ENCODE measurements at places on chromosomes 16 and 17. TPM values are rescaled to one million over a fixed set of nuclear protein-coding genes. Genes with fewer than 3 reads are reported as not detected.

The ZFP3 gene
- total RNA-seq: 1.7 TPM

The PRSS27 gene
- total RNA-seq: 0.60 TPM

DNA sequence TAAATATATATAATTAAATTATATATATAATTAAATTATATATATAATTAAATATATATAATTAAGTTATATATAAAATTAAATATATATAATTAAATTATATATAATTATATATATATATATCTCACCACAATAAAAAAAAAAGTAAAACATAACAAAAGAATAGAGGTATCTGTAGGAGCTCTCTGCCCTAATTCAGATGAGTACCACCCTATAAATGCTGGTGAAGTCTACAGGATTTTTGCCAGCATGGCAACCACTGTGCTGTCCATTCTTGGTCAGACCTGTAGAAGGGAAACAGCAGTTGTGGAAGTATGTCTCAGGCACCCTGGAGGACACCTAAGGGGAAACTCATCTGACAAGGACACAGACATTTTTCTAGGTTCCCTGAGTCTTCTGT is 259.7 kb downstream of the PRKCA start:
- no peak for DNase-seq

DNA sequence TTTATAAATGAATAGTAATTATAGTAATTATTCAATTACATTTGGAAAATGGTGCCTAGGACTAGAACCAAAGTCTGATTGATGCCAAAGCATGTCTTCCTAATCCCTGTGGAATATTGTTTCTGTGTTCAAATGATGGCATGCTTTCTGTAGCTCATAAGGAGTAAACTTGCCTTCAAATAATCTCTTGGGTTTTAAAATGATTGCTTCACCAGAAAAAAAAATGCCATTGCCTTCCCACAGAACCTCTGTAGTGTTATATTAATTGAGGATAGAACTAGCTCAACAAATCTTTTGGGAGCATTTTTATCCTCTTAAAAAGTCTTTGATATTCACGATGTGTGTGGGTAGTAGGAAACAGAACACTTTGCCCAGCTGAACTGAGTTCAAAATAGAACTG is 7.7 kb upstream of the TMEM100 start:
- no peak for DNase-seq

GRCh38 chr16:49471038-49471727 is 97.6 kb downstream of the C16orf78 start:
- DNase-seq: no peak

DNA sequence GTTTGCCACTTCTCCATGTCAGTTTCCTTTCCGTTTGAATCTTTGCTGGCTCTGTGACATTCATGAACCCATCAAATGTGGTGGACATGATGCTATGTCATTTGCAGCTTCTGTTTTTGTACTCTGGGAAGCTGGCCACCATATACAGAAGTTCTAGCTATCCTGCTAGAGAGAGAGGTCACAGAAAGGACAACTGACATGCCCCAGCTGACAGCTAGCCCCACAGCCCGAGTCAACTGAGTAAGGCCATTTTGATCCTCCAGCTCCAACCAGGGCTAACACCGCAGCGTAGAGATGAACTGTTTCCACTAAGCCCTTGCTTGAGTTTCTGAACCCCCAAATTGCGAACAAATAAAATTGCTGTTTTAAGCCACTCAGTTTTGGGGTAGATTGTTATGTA is 33.8 kb downstream of the CCDC42 start:
- no peak for DNase-seq

All from endothelial cell of umbilical vein (primary cell).